ENCODE measurements at places on chromosomes 2 and 18.
A peak's percentile ranks its signal among the peaks of the same experiment; 100 is the strongest.

- DNase-seq, result no peak
Observed at GRCh38 chr2:105912081-105912480, 167.4 kb downstream of the NCK2 start.

DNA sequence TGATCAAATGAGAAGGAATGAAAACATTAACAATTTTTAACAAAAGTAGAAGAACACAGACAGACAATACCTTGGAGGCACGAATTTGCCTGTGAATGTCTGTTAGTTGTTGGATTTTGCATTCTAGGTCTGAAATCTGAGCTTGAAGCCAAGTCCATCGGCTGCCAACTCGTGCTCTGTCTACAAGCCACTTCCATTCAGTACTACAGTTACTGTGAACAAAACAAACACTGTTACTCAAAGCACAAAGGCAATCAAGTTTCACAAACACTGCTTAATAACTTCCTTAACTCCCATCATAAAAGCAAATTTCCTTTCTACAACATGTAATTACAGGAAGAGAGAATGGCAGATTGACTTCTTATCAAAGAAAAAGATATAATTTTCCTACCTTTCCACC is 42.2 kb downstream of the KANSL1L start:
- no peak for DNase-seq

DNA sequence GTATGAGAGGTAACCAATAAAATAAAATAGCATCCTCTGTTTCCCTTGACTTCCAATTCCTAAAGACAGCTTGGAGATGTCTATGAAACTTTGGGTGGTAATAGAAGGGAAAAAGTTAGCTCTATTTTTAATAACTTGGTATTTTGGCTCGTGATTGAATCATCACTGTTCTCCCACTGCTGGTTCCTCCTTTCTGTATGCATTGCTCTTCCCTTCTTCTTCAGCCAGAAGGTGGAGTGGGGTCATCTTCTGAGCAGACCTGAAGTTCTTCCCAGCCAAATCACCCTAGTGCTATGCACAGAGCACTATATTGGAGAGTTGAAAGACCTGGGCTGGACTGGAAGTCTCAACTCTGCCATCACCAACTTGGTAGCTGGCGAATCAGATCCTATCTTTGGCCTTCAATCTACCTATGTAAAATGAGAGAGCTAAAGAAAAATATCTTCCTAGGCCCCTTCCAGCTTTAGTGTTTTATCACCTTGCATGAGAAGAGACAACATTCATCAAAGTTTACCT is 54.1 kb downstream of the CPO start:
- DNase-seq, result no peak

DNA sequence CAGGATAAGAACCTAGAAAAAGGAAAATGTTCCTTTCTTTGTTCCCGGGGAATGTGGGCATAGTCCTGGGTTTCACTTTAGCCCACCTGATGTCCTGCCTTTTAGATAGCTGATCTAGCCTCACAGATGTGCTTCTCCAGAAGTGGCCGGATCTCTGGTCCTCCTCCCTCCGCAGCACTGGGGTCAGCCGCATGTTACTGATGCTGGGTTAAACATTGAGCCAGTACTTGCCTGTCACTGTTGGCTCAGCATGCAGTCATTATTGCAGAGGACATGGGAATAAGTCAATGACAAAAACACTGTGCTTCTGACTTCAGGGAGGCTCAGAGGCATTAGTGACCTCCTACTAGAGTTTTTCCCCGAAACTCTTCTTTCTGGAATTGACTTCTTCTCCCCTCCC is 27.6 kb downstream of the NCK2 start:
- DNase-seq, result no peak

- DNase-seq, result no peak
Observed at GRCh38 chr2:240760121-240760520, 59.9 kb downstream of the KIF1A start.

DNA sequence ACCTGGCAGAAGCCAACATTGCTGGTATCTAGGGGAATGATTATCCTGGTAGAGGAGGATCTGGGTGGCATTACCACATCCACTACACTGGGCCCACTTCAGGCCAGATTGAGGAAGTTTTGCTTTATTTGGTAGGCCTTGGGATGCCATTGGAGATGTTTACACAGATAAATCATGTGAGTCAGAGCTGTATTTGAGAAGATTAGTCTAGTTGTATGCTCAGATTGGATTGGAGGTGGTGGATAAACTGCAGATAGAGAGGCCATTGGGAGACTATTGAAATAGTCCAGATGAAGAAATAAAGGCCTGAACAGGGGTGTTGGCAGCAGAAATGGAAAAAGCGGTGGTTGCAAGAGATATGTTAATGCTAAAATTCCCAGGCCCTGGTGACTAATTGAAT is 81.5 kb downstream of the EFEMP1 start:
- DNase-seq, result no peak

- DNase-seq, result no peak
Observed at GRCh38 chr2:200809506-200810251, 2.0 kb upstream of the BZW1 start.

DNA sequence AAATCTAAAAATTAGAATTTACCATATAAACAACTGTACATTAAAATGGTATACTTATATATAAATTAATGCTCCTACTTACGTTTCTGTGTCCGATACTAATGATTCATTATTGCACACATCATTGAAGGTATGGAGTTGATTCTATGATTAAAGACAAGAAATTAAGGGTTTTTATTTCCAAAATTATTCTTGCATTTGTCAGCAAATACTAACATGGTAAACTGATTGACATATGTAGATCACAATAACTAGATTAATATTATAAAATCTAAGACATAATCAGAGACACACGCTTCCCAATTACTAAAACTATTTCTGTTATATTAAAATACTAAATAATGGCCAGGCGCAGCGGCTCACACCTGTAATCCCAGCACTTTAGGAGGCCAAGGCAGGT is 92.6 kb downstream of the USP34 start:
- DNase-seq, result no peak

DNA sequence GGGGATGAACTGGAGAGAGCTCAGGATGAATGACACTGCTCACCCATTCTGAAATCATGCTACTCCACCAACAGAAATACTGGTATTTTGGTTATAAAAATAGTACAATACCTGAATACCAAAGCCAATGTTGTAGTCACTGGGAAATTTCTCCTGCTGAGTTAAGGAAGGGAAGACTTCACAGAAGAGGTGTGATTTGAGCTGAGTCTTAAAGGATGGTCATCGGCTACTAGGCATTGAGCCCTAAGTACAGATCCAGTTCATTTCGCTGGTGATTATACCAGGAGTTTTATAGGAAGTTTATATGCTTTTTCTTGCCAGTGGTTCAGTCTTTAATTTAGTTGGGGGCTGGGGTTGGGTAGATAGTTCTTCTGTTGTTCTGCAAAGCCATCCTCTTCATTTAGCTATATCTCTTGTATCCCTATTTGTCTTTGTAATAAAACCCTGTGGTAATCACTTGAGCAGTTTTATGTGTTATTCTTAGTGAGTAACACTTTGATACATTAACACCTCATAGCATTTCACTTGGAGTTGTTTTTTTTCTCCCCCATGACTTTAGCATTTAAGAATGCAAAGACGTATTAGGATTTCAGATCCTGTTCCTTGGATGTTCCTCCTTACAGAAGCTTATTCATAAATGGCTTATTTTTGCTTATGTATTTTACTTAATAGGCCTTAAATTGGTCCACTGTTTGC is 239.9 kb upstream of the FOSL2 start:
- DNase-seq, result no peak

- DNase-seq, result no peak
Observed at GRCh38 chr18:26071725-26072124, 18.7 kb downstream of the SS18 start.

DNA sequence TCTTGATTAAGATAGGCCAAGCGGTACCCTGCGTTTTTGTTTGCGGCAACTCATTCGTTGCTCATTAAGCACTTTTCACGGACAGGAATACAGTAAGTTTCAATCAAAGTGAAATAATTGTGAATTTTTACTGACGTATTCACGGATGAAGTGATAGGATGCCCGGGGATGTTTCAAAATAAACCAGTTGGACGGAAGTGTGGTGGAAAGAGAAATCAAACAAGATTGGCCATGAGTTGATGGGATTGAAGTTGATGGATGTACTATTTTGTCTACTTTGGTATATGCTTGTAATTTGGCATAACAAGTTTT is 481 bp downstream of the TMEM177 start:
- DNase-seq, result no peak

- no peak for DNase-seq
Observed at GRCh38 chr18:8742387-8743361, 37.3 kb downstream of the MTCL1 start.

GRCh38 chr2:191813943-191814342 is 32.9 kb downstream of the CAVIN2 start:
- no peak for DNase-seq

GRCh38 chr2:160561551-160562295 is 68.1 kb upstream of the RBMS1 start:
- no peak for DNase-seq

DNA sequence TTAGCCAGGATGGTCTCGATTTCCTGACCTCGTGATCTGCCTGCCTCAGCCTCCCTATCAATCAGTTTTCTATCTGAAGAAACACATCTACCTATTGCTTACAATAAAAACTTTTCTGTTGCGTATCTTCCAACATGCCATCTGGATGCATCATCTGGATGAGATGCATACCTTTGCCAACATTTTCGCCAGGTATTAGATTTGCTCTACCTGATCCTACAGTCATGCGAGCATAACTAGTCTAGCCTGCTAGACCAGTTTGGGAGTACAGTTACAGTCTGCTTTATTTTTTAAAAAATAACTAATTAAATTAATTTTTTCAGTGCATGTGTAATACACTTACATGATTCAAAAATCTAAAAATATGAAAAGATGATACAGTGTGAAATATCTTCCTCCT is 334.0 kb upstream of the MEX3C start:
- DNase-seq, result no peak

DNA sequence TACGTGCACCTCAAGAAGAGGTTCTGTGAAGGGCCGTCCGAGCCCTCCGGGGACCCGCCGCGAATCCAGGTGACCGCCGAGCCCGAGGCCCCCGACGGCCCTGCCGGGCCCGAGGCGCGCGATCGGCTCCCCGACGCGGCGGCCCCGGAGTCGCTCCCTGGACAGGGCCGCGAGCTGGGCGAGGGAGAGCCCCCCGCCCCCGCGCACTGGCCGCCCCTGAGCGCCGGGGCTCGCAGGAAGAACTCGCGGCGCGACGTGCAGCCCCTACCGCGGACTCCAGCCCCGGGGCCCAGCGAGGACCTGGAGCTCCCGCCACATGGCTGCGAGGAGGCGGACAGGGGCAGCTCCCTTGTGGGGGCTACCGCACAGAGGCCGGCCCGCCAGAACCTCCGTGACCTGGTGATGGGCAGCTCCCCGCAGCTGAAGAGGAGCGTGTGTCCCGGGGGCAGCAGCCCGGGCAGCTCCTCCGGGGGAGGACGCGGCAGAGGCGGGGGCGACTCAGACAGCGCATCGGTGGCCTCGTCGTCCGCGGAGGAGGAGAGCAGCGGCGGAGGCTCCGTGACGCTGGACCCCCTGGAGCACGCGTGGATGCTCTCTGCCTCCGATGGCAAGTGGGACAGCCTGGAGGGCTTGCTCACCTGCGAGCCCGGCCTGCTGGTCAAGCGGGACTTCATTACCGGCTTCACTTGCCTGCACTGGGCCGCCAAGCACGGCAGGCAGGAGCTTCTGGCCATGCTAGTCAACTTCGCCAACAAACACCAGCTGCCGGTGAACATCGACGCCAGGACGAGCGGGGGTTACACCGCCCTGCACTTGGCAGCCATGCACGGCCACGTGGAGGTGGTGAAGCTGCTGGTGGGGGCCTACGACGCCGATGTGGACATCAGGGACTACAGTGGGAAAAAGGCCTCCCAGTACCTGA is 812 bp downstream of the SOWAHC start:
- no peak for DNase-seq

GRCh38 chr18:25164211-25164847 is 187.6 kb downstream of the ZNF521 start:
- no peak for DNase-seq

DNA sequence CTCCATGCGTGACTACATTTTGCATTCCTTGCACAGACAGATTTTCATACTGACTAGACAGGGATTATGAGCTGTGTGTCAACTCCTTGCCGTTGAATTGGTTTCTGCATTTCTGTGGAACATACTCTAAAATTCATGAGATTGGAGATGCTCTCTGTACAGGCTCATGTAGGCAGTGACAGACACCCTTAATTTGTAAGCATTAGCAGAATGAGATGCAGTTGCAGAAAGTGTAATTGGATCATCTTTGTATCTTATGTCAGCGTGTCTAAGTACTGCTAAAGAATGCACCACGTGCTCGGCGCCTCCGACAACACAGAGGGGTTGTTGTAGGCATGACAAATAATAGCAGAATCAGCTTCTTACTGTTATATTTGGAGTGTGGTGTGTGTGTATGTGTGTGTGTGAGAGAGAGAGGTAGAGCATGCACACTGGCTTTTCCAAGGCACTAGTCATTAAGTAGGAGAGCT is 212.4 kb downstream of the CMPK2 start:
- no peak for DNase-seq

DNA sequence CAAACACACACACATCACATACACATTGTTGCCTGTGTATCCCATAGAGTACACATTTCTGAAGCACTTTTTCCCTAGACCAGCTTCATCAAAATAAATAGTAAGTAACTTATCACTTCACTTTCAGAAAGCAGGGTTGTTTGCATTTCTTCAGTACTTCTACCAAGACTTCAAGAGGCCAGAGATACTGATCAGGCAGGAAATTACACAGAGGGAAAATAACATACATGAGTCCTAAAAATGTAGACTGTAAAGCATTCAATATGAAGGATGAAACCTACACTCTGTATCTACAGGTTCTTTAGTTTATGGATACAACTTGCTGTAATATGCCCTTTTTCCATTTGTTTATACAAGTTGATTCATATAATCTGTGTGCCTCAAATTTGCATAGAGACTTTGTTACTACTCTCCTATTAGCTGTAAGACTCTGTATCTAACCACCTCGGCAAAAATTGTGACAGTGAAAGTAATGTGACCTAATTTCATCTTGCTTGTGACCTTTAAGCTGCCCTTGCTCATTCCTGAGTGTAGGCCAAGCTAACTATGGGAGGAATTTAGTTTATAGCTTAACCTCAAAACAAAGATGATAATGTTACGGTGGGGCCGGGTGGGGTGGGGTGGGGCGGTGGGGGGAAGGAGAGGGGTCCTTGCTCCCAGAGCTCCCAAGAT is 228.9 kb upstream of the SPOPL start:
- DNase-seq, result no peak

DNA sequence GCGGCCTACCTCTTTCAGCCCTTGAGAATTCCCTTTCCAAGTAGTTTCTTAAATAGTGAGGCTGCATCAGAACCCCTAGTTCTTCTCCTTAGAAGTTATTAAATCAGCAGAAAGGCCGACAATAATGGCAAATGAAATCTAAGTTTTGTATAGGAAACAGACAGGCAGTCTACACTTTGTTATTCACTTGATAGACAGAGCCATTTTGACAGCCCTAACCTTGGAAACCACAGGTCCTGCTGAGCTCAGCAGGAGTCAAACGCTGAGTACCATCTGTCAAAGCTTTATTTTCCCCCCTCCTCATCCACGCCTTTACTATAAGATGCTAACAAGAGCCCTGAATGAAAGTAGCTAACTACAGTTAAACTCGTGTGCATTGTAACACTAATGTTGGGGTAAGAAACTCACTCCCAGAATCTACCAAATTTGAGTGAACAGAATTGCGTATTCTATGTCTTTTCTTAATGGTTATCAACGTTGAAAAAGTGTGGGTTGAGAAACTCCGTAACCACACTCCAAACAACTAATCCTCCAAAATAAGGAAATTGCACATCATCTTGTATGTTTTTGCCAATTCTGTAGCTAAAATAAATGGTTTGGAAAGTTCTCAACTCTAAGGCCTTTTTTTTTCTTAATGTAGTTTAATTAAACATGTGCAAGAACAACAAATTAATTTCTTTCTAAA is 90.6 kb upstream of the EFEMP1 start:
- peak; percentile 53 for DNase-seq

GRCh38 chr18:22783662-22784076 is 149.5 kb upstream of the RBBP8 start:
- DNase-seq, result no peak

Data from NCI-H1417 treated with DMSO at 0.1 percent for 48 hours (cell line).